Stimulated activated CD4-positive, alpha-beta T cell treated with anti-CD3 and anti-CD28 coated beads, Interleukin-4, amount 100 ng/mL, for 24 hours (primary cell): ENCODE measurements at places on chromosomes 4 and X.
A peak's percentile ranks its signal among the peaks of the same experiment; 100 is the strongest.

GRCh38 chr4:142846729-142847596 lies 862 bp upstream of the INPP4B start:
- peak; percentile 80 for DNase-seq

- DNase-seq: no peak
These were observed 6.2 kb downstream of the CXCL6 start for GRCh38 chr4:73842696-73843095.

GRCh38 chr4:51909236-51909703 lies 66.3 kb downstream of the DCUN1D4 start:
- no peak for DNase-seq

DNA sequence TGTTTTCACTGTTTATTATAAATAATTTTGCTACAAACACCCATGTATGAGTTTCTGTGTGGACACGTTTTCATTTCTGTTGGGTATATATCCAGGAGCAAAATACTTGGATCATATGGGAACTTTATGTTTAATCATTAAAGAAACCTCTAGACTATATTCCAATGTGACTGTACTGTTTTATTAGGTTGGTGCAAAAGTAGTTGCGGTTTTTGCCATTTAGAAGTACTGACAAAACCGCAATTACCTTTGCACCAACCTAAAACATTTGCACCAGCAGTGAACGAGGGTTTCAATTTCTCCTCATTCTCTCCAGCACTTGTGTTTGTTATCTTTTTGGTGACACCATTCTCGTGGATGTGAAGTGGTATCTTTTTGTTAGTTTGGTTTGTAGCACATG lies 565.0 kb downstream of the TRIML1 start:
- no peak for DNase-seq

GRCh38 chrX:13659063-13659462 lies 6.1 kb downstream of the TCEANC start:
- DNase-seq: no peak

- DNase-seq: no peak
These were observed 37.1 kb downstream of the FAM114A1 start for GRCh38 chr4:38904682-38905081.

DNA sequence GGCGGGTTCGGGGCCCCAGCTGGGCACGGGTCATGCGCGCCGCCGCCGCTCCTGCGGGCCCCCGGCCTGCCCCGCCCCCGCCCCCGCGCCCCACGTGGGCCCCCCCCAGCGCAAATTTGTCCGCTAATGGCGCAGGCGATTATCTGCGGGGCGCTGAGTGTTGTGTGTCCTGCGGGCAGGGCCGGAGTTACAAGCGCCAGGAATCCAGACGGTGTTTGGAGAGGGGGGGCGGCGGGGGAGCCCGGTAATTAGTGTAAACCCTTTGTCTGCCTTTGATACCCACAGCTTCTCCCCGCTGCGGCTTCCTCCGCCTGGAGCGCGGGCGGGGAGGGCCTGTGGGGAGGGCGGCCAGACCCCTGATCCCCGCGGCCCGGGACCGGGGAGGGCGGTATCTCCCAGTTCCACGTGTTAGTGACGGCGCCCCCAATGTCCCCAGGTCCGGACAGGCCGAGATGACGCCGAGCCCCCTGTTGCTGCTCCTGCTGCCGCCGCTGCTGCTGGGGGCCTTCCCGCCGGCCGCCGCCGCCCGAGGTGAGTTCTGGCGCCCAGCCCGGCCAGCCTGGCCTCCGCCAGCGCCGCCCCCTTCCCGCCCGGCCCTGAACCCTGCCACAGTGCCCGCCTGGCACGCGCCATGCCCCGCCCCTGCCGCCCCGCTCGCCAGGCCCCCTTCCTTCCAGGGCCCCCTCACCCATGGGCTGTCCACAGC lies 761 bp downstream of the FGFRL1 start:
- peak; percentile 31 for DNase-seq

DNA sequence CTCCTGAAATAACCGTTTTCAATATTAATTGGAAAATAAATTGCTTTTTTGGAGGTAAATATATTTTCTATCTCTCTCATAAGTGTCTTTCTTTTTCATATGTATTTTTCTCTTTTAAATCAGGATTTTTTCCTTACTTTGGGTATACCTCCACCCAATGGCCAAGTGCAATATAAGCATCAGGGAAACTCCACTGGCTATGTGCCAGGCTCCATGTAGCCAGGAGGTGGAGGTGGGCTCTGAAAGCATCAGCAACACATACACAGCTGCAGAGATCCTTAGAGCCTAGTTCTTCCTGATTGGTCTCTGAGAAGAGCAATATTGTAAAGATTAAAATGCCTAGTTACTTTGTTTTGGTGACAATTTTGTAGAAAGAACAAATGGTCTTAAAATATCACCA lies 3.4 kb downstream of the GABRA2 start:
- no peak for DNase-seq

- no peak for DNase-seq
These were observed 338.8 kb downstream of the UNC5C start for GRCh38 chr4:95209927-95210326.

- DNase-seq: no peak
These were observed 1195.9 kb upstream of the PRKX start for GRCh38 chrX:4909348-4909747.

DNA sequence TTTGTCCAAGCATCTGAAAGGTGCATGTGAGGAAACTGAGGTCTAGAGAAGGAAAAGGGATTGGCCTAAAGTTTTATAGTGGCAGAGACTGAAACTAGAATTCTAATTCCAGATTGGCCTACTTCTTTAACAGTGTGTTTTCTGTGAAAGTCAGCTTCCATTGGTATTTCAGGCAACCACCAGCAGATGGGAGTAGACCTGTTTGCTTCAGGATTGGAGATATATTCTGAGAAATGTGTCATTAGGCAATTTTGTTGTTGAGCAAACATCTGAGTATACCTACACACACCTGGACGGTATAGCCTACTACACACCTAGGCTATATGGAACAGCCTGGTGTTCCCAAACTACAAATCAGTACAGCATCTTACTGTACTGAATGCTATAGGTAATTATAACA lies 207.3 kb upstream of the RADX start:
- DNase-seq: no peak

- no peak for DNase-seq
These were observed 653.9 kb upstream of the AADAT start for GRCh38 chr4:170743633-170744032.

- no peak for DNase-seq
These were observed 1534.6 kb upstream of the AGA start for GRCh38 chr4:178976861-178977260.

- no peak for DNase-seq
These were observed 423.7 kb upstream of the TEX13C start for GRCh38 chrX:124895947-124896346.

- no peak for DNase-seq
These were observed 6.9 kb downstream of the G3BP2 start for GRCh38 chr4:75666299-75666698.

DNA sequence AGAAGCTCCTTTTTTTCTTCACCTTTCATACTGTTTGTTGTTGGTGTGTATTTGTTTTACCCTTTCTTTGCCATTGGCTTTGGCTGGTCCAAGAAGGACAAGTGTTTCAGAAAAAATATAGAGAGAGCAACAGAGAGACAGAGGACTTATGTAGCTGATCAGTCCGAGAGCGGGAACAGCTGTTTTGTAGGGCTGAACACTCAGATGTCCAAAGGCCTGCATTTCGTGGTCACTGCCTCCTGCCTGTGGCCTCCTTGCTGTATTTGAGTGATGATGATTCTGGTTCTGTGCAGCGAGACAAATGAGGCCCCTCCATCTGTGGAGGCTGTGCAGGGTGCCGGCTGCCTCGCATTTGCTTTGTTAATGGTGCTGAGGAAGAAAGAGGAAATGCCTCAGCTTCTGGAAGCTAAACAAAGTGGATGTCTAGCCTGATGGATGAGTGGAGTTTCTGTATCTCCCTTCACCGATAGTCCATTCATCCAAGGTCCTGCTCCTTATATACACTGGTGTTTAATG lies 19.8 kb upstream of the STOX2 start:
- no peak for DNase-seq

DNA sequence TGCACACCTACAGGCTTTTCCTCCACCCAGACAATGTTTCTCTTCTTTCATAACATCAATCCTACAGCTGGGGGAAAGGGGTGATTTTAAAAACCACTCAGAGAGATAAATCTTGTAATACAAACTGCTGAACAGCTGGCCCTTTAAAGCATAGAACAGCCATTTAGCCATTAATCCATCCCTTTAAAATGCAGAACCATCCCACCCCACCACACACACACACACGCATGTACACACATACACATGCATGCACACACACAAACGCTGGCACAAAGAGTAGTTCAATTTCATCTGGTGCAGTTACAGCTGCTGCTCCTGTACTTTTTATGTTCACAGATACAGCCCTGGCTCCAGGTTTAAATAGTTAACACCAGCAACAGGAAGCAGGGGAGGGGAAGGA lies 426.1 kb downstream of the MID1IP1 start:
- DNase-seq: no peak

DNA sequence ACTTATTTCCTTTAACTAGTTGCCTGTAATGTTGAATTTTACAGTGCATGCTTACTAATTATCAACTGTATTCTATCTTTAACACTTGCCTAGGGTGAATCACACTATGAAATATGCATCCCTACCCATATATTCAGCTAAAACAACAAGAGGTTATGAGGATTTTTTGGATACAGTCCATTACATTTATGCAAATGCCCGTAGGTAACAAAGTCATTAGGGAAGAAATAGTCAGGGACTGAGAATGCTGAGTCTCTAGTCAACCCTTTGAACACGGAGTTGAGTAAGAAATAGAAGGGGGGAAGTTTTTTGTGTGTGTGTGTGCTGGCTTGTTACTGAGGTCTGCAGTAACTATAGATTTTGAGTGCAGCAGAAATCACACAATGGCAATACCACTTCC lies 26.1 kb upstream of the CBLL2 start:
- DNase-seq: no peak

GRCh38 chr4:47561331-47561730 lies 76.3 kb downstream of the ATP10D start:
- no peak for DNase-seq

GRCh38 chr4:157389741-157390140 lies 169.2 kb downstream of the GRIA2 start:
- DNase-seq: no peak

DNA sequence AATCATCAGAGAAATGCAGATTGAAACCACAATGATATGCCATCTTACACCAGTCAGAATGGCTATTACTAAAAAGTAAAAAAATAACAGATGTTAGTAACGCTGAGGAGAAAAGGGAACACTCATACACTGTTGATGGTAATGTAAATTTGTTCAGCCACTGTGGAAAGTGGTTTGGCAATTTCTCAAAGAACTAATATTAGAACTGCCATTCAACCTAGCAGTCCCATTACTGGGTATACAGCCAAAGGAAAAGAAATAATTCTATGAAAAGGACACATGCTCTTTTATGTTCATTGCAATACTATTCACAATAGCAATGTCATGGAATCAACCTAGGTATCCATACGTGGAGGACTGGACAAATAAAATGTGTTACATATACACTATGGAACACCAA lies 566.3 kb downstream of the STPG2 start:
- DNase-seq: no peak

GRCh38 chr4:114385195-114385985 lies 213.2 kb upstream of the UGT8 start:
- no peak for DNase-seq

DNA sequence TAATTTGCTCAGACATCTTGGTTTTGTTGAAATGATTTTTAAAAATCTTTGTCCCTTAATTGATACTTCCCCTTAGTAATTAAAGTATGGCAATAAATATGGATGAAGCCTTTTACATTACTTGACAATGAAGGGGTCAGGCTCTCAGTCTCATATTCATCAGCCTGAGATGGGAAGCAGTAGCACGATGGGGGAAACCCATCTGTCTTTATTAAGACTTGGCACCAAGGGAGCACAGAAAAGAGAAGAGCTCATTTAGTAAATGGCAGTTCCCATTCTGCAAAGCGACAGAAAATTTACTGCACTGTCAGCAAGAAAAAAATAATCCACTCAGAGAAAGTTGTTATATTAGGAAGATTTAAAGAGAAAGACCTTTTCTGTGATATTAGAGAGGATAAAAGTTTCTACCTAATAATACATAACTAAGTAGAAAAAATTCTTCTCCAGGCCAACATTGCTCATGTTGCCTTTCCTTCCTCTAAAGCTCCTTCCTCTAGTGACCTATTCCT lies 7.9 kb upstream of the SERTM2 start:
- DNase-seq: no peak

DNA sequence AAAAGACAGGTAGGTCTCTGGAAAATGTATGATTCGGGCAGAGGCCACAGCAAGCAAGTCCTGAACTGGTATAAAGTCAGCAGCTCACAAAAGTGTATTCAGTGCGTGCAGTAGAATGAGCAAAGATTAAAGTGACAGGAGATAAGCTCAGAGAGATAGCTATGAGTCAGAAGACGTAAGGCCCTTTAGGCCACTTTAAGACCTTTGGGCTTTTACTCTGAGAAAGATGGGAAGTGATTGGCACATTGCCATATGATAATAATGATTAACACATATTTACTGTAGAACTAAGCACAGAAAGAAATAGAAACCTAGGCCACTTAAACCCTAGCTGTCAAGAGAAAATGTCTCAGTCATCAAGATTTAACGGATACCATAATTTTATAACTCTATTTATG lies 51.7 kb downstream of the TBCK start:
- no peak for DNase-seq

DNA sequence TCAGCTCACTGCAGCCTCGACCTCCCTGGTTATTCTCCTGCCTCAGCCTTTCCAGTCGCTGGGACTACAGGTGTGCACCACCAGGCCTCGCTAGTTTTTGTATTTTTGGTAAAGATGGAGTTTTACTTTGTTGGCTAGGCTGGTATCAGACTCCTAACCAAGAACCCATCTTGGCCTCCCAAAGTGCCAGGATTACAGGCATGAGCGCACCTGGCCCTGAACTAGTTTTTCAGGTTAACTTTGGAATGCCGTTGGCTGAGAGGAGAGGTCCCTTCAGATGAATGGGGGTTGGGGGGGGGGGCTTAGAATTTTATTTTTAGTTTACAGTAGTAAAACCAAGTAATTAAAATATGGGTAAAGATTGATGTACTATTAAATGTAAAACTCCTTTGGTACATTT lies 23.4 kb upstream of the CWH43 start:
- DNase-seq: no peak

DNA sequence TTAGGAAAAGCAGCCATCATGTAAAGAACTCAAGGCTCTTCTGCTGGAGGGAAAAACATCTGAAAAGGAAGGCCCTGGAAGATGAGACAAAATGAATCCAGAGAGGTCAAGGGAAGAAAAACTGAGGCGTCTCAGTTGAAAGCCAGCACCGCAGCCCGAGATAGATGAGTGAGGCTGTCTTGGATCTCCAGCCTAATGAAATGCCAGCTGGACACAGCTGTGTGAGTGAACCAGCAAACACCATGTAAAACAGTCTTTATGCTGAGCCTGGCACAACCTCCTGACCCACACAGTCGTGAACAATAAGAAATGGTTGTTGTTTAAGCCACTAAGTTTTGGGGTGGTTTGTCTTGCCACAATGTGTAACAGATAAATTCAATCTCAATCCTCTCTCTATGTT lies 48.6 kb upstream of the RASL11B start:
- no peak for DNase-seq
